Fibroblast of lung (primary cell): ENCODE measurements at places on chromosomes 2 and 18. TPM values are rescaled to one million over a fixed set of nuclear protein-coding genes. Genes with fewer than 3 reads are reported as not detected.
A peak's percentile ranks its signal among the peaks of the same experiment; 100 is the strongest.

DNA sequence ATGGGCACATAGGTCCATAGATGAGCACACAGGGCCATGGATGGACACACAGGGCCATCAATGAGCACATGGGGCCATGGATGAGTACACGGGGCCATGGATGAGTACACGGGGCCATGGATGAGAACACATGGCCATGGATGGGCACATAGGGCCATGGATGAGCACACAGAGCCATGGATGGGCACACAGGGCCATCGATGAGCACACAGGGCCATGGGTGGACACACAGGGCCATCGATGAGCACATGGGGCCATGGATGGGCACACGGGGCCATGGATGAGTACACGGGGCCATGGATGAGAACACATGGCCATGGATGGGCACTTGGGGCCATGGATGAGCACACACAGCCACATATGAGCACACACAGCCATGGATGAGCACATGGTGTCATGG is 192.6 kb upstream of the HDAC4 start:
- no peak for DNase-seq

The TUBB8B gene
- not detected in 2 replicates for total RNA-seq

DNA sequence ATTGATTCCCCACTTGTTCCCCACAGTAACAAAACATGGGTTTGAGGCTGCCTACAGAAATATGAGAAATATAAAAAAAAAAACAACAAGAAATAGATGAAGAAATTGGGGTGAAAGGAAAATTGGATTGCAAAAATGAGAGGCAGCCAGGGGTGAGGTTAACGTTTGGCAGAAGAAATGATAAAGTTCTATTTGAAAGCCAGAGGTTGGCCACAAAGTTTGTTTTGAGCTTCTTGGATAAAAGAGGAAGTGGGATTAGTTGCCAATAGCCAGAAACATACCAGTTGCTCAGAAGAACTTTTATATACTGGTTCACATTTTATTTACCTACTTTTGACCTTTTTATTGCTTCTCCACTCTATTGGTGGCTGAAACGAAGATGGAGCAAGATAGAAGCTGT is 67.5 kb downstream of the FASTKD2 start:
- DNase-seq: peak; percentile 4

- no peak for DNase-seq
Measured at GRCh38 chr18:79819064-79819967, 21.6 kb downstream of the KCNG2 start.

The LDLRAD4 gene
- under 0.01 TPM in 1 of 2 replicates, not detected in the other for total RNA-seq
